Bone marrow (tissue), 2 donors: ENCODE measurements at places on chromosomes 2 and 18.

DNA sequence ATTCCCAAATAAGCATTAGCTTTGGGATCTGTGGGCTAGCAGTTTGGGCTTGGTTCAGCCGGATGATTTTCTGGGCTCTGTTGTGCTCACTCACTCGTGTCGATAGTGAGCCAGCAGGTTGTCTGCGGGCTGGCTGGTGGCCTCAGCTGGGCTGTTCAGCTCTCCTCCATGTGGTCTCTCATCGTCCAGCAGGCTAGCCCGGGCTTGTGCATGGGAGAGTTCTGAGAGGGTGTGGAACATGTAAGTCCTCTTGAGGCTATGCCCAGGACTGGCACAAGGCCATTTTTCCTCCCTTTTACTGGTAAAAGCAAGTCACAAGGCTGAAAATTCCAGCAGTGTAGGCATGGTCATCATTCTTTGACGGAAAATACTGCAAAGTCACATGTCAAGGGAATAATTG, 38.5 kb downstream of the NTSR2 start:
- no peak for DNase-seq

DNA sequence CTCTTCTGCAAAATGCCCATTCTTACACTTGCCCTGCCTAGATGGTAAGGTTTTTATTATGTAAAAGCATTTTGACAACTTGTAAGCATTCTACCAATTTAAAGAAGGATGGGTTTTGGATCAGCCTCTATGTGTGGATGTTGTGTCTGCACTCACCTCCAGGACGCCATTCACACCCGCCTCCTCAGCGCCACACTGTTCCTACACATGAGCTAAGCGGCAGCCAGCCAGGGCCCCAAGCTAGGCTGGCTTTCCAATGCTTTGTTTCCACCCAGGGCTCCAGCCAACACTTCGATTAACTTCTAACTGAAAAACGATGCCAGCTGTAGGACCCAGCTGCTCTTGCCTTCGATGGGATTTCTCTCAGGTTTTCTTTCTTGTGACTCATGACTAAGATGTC, 73.3 kb upstream of the FZD7 start:
- no peak for DNase-seq

DNA sequence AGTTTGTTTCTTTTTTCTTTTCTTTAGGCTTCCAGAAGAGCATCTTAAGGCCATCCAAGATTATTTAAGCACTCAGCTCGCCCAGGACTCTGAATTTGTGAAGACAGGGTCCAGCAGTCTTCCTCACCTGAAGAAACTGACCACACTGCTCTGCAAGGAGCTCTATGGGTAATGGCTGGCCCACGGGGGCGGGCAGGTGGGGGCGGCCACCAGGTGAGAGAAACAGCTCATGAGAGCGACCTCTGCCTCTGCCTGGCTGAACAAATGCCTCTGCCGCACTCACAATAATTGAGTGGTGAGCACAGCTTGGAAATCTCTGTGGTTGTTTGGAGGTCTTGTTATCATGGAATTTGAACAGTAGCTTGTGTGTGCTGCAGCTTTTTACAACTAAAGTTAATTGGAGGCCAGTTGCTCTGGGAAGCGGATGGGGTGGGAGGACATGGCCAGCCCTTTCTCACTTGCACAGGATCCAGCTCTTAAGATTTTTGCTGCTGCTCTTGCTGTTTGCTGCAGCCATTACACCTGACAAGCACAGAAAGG, 70.4 kb downstream of the INPP5D start:
- DNase-seq, result no peak

- DNase-seq, result no peak
These were observed 72.8 kb downstream of the TMEM18 start for GRCh38 chr2:604385-604784.

GRCh38 chr2:117771969-117772630, 42.4 kb upstream of the DDX18 start:
- no peak for DNase-seq
